ENCODE measurements at places on chromosomes 11 and 22.

DNA sequence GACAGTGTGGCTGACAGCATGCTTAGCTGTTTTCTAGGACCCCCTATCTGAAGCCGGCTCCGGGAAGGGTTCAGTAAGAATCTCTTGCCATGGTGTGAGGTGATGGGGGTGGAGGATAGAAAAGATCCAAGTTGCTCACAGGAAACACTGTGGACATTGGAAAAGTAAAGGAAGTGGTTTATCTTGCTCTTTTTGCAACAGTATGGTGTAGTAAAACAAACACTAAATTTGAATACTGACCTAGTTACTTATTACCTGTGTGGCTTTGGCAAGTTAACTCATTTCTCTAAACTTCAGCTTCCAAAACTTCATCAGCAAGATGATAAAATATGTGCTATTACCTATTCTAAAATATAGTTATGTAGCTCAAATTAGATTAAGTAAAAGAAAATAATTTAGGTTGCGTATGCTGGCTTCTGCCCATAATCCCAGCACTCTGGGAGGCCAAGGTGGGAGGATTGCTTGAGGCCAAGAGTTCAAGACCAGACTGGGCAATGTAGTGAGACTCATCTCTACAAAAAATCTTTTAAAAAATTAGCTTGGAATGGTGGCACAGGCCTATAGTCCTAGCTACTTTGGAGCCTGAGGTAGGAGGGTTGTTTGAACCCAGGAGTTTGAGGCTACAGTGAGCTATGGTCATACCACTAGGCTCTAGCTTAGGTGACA, 51.6 kb upstream of the APOA1 start:
- DNase-seq: no peak

GRCh38 chr22:41833369-41834004, 582 bp downstream of the SREBF2 start:
- DNase-seq: peak; percentile 45

GRCh38 chr11:2644844-2645778, 54.7 kb downstream of the KCNQ1OT1 start:
- no peak for DNase-seq

DNA sequence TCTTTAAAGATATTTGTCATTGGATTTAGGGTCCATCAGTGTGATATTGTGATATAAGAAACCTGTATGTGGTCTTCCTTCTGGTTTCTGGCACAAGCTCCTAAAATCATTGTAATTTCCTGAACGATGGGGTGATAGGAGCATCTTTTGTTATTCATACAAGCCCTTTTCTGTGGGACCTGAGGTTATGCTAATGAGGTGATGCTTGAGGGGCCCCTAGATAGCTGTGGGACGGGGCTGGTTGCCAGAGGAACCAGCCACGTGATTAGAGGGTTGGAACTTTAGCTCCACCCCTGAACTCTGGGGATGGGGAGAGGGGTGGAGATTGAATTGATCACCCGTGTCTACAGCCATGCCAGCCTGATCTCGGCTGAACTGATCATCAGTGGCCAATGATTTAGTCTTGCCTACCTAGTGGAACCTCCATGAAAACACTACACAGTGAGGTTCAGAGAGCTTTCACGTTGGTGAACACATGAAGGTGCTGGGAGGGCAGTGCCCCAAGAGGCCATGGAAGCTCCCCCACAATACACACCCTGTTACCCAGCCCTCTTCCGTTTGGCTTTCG, 62.8 kb downstream of the BCR start:
- DNase-seq: no peak

GRCh38 chr22:27801616-27802345, at the start of gene MN1:
TSS of gene MN1 (minus strand) at chr22:27801756. CDS start at chr22:27800543, 1,213 bp downstream.
- peak; percentile 74 for DNase-seq

DNA sequence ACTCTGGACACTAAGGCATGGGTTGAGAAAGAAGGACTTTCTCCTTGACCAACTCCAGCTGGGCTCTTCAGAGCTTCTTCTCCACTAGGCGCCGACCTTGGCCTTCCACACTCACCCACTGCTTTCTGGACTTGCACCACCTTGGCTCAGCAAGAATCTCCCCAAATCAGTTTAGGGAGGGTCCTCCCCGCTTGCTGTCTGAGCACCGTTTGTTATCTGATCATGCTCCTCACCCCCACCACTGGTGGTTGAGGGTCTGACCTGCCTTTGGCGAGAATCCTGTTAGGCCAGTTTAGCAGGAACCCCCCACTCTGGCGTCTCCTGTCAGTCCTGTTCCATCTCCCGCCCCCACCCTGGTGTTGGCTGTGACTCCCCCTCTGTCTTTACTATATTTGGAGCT, 10.4 kb downstream of the APOL2 start:
- no peak for DNase-seq

DNA sequence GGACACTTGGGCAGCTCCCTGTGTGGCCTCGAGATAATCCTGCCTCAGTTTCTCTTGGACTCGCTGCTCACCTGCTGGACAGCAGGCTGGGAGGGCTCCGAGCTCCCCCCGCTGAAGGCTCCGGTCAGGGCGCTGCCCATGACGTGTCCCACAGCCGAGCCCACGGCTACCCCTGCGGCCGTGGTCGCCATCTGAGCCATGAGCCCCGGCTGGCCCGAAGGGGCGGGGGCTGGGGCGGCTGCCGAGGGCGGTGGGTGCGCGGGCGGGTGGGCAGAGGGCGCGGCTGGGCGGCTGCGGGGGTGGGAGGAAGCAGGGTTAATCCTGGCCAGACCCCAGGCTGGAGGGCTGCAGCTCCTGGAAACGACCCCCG, 484 bp downstream of the CHCHD10 start:
- no peak for DNase-seq

GRCh38 chr11:83681906-83682610, 395.9 kb upstream of the CCDC90B start:
- DNase-seq: peak; percentile 47

- no peak for DNase-seq
Measured at GRCh38 chr11:11467312-11467711, 114.3 kb upstream of the CSNK2A3 start.

GRCh38 chr11:68914761-68915160, 11.1 kb downstream of the IGHMBP2 start:
- no peak for DNase-seq

DNA sequence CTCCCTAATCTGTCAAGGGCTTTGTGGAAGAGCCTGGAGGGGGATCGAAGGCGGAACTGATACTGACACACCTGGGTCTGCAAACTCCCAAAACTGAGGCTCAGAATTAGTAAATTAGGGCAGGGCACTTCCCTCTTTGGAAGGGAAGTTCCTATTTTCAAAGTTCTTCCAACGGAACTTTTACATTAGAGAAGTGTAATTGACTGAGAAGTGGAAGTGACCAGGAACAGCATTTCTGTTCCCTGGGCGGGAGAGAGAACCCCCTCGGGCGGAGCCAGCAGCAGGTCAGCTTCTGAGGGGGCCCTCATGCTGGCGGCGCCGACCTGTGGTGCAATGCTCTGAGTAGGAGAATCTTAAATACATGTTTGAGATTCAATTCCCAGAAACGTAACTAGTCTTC, 1.1 kb upstream of the CBL start:
- peak; percentile 29 for DNase-seq

DNA sequence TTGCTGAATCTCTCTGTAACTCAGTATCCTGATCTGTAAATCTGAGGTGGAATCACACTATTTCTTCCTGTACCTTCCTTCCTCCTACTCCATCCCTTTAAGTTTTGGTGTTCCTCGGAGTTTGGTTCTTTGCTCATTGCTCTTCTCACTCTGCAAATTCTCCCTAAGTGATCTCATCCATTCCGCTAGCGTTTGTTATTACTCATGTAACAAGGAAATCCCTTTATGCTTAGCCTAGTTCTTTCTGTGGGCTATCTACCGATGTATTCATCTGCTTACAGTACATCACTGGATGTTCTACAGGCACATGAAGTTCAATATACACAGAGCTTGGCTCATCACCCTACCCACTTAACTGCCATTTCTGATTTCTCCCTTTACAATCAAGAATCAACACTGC, 1.6 kb upstream of the CEP295 start:
- DNase-seq: no peak

DNA sequence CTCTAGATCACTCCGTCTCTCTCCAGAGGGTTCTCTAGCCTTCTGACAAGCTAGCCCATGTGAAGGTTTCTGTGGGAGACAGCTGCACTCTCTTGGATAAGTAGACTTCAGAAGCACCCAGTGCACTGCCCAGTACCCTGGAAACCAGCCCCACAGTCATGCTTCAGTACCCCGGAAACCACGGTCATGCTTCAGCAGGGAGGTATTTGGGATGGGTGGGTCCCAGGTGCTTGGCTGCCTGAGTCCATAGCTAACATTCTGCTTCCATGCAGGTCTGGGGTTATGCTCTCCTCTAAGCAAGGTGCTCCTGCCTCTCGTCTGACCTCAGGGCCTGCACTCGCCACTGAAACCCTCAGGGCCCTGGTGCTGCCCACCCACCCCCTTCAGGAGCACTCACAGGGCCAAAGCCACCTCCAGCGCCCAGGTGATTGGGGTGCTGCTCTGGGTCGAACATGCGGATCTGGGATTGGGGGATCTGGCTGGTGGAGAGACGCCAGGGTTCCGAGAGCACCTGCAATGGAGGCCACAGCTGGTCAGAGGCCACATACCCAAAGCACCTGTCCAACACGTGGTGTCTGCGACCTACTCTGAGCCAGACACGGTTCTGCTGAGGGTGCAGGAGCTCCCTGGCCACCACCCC, 7.3 kb upstream of the SYCE3 start:
- DNase-seq: no peak

DNA sequence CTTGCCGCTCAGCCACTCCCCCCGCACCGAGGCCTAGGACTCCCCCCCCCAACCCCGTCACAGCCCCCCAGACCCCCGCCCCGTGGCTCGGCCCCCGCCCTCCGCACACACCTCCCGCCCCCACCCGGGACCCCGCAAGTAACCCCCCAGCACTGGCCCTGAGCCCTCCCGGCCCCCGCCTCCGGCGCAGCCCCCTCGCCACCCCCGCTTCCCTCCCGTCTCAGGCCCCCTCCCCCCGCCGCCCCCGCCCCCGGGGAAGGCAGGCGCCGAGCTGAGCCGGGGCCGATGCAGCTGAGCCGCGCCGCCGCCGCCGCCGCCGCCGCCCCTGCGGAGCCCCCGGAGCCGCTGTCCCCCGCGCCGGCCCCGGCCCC, 1.5 kb downstream of the SHANK3 start:
- DNase-seq: no peak

DNA sequence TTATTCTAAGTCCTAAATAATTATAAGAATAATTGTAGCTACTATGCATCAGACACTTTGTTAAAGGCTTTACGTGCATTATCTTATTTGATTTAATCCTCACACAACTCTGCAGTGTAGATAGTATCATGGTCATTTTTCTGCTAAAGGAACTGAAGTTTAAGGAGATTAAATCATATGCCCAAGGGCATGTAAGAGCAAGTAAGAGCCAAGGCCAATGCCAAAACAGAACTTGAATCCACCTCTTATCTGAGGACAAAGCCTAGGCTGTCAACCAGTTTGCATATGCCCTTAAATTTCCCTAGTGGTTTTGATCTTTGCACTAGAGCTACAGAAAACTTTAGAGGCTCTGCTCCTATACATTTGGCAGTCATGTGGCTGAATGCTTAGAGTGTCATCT, 65.6 kb upstream of the OR5AK2 start:
- no peak for DNase-seq

- no peak for DNase-seq
Measured at GRCh38 chr11:13944016-13944415, 18.5 kb upstream of the SPON1 start.

DNA sequence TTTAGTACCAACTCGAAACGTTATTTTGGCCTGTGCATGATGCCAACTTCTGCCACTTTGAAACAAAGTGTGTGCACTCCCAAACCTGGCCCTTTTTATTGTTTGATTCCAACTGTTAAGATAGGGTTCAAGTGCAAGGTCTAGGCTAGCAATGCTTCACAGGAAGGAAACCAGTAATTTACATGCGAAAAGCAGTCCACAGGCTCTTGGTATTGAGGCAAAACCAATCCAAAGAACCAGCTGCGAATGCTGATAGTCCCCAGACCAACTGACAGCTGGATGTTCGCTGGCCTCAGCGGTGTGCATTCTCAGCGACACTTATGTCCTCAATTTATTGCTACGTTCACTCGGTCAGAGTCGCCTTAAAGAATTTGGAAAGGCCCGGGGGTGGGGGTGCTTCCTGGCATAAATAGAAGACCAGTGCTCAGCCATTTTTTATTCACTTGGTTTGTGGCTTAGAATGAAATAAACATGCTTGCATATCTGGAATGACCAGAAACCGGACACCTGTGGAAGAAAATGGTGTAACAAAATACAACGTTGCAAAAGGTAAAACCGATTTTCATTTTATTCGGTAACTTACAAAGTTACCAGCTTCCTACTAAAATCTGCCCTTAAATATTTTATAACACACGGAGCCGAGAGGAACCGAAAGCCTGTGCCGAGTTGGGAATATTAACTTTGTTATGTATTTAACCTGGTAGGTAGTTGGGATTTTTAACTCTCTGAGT, 1.6 kb downstream of the CPT1A start:
- DNase-seq: no peak

DNA sequence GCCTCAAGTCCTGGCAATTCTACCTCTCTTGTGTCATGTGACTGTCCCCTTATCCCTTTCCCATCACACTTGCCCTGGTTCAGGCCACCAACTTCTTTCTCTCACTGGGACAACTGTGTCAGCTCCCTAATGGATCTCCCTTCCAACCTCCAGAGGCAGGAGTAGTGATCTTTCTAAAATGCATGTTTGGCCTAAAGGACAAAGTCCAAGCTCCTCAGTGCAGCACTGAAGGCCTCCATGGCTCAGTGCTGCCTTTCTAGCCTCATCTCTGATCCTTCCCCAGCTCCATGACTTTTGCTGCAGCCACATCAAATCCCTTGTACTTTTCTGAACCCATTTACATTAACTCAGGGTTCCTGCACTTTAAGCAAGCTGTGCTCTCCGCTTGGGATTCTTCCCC, 80.8 kb downstream of the CSNK2A3 start:
- DNase-seq: no peak

GRCh38 chr22:36746375-36746970, 29.4 kb downstream of the IFT27 start:
- DNase-seq: no peak

GRCh38 chr11:64291262-64291751, at the start of gene KCNK4:
TSS of gene KCNK4 (plus strand) at chr11:64291302. CDS start at chr11:64293019, 1,717 bp downstream.
- no peak for DNase-seq

GRCh38 chr11:119907122-119907851, 178.3 kb upstream of the NECTIN1 start:
- DNase-seq: no peak

DNA sequence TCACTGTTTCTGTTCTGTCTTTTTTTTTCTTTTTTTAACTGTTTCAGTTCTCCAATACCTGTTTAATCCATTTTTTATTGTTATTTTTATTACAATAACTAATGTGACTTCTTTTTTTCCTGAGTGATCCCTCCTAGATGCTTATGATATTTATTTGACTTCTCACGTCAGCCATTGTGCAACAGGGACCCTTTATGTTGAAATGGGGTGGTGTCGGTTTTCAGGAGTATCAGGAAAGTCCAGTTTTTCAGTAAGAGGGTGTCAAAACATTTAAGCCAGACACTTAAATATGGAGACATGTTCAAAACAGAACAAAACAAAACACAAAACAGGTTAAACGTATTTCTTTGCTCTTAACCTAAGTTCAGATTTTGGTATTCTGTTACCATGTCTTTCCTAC, 418.8 kb downstream of the DYNC2H1 start:
- DNase-seq: no peak
